ENCODE measurements at places on chromosomes 3 and 15. TPM values are rescaled to one million over a fixed set of nuclear protein-coding genes. Genes with fewer than 3 reads are reported as not detected.

Gene GNAT1
- not detected for total RNA-seq

Gene CTNNB1
- total RNA-seq, result 304 TPM

Gene HDDC3
- 13.2 TPM for total RNA-seq

Gene GOLGA8O
- 0.34 TPM for total RNA-seq

- H3K36me3 ChIP-seq, result no peaks in the 10 kb centered on the region
- DNase-seq, result peak; percentile 65
- H3K27ac ChIP-seq, result peak overlapping the region; percentile 57
- H3K4me3 ChIP-seq, result no peak overlapping the region
- no peaks in the 10 kb centered on the region for H3K27me3 ChIP-seq
These were observed 23.9 kb upstream of the PLSCR4 start for GRCh38 chr3:146274833-146275232.

GRCh38 chr15:49052662-49053061, 6.4 kb upstream of the SECISBP2L start:
- H3K27me3 ChIP-seq, result peaks cover 1% of the 10 kb centered on the region
- peaks cover 6% of the 10 kb centered on the region for H3K4me1 ChIP-seq
- no peaks in the 10 kb centered on the region for H3K36me3 ChIP-seq
- no peak overlapping the region for H3K4me3 ChIP-seq
- H3K27ac ChIP-seq, result no peak overlapping the region

- no peak overlapping the region for H3K4me3 ChIP-seq
- DNase-seq, result peak; percentile 0
- H3K4me1 ChIP-seq, result no peaks in the 10 kb centered on the region
- H3K36me3 ChIP-seq, result no peaks in the 10 kb centered on the region
These were observed 208.4 kb downstream of the TP63 start for GRCh38 chr3:189839576-189839975.

GRCh38 chr15:100372739-100373119, 31.0 kb upstream of the ADAMTS17 start:
- H3K27me3 ChIP-seq, result no peaks in the 10 kb centered on the region
- H3K4me1 ChIP-seq, result no peaks in the 10 kb centered on the region
- no peak for DNase-seq
- H3K27ac ChIP-seq, result no peak overlapping the region

DNA sequence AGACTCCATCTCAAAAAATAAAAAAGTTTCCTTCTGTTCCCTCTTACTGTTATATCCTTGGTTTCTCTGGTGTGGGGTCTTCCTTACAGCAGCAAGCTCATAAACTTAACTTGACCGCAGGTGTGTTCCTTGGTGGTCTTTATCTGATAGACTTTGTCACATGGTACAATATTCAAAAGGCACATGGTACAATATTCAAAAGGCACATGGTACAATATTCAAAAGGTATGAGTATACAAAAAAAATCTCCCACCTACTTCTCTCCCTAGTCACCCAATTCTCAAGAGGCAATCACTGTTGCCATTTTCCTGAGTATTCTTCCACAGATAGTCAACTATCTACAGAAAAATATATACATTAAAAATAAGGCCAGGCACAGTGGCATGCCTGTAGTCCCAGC, 4.5 kb downstream of the PGBD4 start:
- no peak overlapping the region for H3K27ac ChIP-seq
- H3K27me3 ChIP-seq, result peaks cover 1% of the 10 kb centered on the region
- no peak overlapping the region for H3K4me3 ChIP-seq
- no peak for DNase-seq

DNA sequence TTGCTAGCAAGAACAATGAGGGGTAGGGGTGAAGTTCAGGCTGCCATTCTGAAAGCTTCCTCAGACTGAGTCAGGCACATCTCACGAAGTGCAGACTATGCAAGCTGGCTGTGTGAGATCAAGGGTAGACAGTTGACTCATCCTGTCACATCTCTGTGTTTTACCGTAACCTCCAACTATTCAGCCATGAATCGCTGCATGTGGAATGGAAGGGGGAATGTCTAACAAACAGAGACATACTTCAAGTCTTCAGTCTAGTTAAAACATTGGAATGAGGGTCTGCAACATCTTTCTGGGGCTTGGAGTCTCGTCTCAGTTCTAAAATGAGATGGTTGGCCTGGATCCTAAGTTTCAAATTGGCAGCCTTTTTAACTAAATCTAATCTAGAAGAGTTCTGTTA, 25.9 kb downstream of the AGTR1 start:
- H3K27ac ChIP-seq, result no peak overlapping the region
- peak; percentile 34 for DNase-seq
- H3K4me1 ChIP-seq, result peaks cover 12% of the 10 kb centered on the region
- peak overlapping the region; percentile 18 for H3K4me3 ChIP-seq

DNA sequence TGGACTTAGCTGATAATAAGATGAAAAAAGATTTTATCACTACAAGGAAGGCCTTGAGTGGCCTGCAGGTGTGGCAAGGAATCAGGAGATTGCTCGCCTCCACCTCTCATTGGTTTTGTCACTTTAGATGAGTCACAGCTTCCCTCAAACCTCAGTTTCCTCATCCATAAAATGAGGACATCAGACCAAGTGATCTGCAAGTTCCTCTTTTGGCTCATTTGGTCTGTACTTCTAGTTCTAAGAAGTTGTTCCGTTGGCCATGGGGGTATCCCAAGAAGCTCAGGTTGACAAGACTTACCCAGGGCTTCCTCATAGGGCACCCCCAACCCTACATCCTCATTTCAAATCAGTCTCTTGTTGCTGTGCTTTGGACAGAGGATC, 254.1 kb downstream of the UACA start:
- H3K27ac ChIP-seq, result no peak overlapping the region
- peaks cover 5% of the 10 kb centered on the region for H3K27me3 ChIP-seq
- H3K36me3 ChIP-seq, result peaks cover 21% of the 10 kb centered on the region
- H3K4me1 ChIP-seq, result peaks cover 56% of the 10 kb centered on the region
- no peak overlapping the region for H3K4me3 ChIP-seq

DNA sequence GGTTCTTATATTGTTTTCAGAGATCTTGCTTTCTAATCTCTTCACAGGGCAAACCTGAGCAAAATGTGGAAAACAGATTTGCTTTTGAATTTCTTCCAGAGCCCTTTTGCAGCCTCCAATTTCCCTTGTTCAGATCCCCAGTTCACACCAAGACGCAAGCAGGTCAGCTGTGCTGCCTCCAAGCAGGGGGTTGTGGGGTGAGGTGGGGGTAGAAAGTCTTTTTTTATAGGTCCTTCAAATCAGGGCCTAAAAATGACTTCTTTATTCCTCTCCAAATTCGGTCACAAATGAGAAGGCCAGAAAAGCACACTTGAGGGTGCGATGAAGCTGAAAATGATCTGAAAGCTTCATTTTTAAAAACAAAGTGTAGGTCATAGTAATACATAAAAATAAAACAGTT, 26.3 kb upstream of the AVEN start:
- no peak overlapping the region for H3K4me3 ChIP-seq
- no peak overlapping the region for H3K27ac ChIP-seq
- no peaks in the 10 kb centered on the region for H3K4me1 ChIP-seq
- no peaks in the 10 kb centered on the region for H3K36me3 ChIP-seq
- H3K27me3 ChIP-seq, result no peaks in the 10 kb centered on the region
